ENCODE measurements at places on chromosomes 16 and 17.

GRCh38 chr17:70795620-70796019 is 626.3 kb downstream of the KCNJ2 start:
- no peak for DNase-seq

GRCh38 chr17:81230043-81230820 is 7.5 kb upstream of the CEP131 start:
- DNase-seq: no peak

DNA sequence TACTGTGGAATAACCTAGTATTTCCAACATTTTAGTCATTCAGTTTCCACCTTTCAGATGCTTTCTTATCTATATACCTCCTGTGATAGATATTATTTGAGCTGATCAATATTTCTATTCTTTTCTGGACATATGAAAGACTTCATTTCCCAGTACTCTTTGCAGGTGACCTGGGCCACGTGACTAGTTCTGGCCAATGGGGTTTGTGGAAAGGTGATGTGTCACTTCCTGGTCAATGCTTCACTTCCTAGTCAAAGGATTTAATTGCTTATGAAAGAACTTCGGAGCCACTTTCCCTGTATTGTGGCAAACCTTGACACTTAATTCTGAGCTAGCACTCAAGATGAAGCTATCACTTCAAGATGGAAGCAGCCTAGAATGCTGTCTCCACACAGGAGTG is 248.9 kb upstream of the FOXF1 start:
- DNase-seq: no peak

DNA sequence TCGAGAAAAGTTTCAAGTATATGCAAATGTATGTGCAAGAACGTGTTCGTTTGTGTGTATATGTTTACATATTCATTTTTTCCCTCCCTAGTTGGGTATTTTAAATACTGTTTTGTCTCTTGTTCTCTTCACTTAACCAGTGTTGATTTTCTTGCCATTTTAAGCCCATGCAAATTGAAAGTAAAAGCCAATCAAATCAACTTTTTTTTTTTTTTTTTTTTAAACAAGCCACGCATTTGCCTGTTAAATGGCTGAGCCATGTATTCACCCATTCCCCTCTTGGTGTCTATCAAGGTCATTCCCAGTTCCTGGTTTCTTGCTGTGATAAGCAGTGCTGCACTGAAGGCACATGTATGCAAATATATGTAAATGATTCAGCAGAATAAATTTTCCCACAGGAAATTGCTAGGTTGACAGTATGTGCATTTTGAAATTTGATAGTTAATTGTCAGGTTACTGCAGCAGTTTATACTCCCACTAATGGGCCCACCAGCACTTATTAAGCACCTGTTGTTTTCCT is 12.2 kb downstream of the ABCC1 start:
- no peak for DNase-seq

DNA sequence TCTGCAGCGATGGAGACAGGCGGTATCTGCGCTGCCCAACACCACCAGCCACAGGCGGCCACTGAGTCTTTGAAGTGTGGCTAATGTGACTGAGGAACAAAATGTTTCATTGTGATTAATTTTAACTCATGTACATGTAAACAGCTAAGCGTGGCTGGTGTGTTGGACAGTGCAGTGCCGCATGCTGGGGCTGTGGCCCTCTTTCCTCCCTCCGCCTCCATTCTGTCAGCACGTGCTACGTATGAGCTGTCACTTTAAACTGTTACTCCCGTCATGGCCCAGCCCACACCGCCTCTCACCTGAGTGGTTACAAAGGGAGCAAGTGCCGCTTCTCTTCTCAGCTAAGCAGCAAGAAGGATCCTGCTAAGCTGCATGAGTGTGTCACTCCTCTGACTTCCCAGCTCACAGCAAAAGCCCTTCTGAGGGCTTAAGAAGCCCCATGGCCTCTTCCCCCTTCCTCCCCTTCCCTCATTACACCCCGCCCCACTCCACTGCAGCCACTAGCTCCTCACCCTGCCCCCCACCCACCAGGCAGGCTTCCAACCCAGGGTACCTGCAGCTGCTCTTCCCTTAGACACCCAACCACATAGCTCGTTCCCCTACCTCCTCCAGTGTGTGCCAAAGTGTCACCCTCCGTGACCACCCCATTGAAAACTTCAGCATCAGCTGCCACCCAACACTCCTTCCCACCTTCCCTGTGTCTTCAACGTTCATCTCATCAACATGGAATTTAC is 15.0 kb downstream of the HASPIN start:
- no peak for DNase-seq

GRCh38 chr16:28610595-28611191 is 849 bp upstream of the SULT1A1 start:
- DNase-seq: no peak

- no peak for DNase-seq
Observed at GRCh38 chr17:10415161-10415560, 6.6 kb downstream of the MYH8 start.

GRCh38 chr17:45092911-45093430 is 31.9 kb downstream of the NMT1 start:
- DNase-seq: peak; percentile 98

- no peak for DNase-seq
Observed at GRCh38 chr17:80857756-80858171, 133.9 kb upstream of the CHMP6 start.

GRCh38 chr17:14559264-14560119 is 258.6 kb downstream of the HS3ST3B1 start:
- DNase-seq: no peak

DNA sequence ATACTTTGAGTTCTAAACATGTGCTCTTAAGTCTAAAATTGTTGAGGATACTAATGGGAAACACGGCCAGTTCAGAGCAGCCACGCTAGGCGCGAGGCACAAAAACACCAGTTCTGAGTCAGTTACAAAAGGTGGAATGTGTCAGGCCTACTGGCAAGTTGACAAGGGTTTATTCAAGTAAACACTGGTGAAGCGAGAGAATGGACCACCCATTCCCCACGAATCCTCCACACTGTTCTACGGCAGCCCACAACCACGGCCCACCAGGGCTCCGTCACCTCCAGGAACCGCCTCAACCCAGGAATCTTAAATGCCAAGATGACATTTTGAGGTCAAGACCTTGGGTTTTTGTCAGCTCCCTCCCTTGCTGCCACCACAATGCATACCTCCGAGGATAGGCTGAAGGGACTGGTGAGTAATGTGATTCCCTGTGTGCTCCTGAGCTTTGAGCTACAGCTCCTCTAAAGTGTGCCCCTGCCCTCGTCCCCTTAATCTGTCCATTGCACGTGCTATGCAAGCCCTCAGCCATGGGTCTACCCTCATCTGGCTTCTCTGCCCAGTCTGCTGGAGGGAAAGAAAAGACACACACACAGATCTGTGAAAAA is 28.5 kb upstream of the TRAP1 start:
- DNase-seq: peak; percentile 43

Measured in fibroblast of skin of scalp (primary cell).